Left ventricle myocardium superior (tissue), 1 donor: ENCODE measurements at places on chromosomes 4 and X.

DNA sequence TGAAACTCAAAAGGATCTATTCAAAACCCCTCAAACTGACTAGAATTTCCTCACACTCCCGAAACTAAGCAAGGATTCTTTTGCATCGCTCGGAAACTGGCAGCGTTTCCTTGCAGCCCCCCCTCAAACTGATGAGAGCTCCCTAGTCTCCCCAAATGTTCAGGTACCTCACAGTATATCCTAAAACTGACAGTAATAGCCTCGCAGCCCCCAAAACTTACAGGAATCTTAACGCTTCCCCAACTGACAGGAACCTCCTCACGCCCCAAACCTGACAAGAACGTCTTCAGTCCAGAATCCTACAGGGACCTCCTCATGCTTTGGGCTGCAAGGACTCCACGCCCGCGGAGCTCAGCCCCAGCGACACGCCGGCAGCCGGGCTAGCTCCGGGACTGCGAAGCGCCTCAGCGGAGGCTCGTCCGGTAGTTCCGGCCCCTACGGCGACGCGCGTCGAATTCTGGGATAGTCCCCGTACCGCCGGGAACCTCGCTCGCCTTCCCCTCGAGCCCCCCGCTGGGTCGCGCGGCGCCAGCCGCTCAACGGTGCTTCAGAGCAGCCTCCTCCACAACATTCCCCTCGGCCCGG, 640 bp downstream of the PHF8 start:
- DNase-seq: no peak

DNA sequence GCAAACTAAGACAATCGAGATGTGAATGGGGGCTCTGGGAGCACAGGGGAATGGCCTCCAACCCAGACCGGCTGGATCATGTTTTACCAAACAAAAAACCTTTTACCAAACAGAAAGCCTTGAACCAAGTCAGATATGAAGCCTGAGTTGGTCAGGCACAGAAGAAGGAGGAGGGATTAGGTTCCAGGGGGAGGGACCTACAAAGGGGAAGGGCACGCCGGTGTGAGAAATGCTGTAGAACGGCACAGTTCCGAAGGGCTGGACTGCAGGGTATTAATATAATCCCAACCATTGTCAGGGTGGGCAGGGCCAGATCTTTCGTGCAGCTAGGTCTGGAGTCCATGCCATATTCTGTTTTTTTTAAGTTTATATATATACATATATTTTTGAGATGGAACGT, 52.9 kb upstream of the NYX start:
- no peak for DNase-seq

- DNase-seq: no peak
Observed at GRCh38 chrX:107123750-107124149, 5.1 kb upstream of the RBM41 start.

GRCh38 chrX:1885116-1885515, 270.3 kb downstream of the ASMT start:
- no peak for DNase-seq

- DNase-seq: no peak
Observed at GRCh38 chr4:185540487-185541120, 5.3 kb upstream of the PDLIM3 start.

DNA sequence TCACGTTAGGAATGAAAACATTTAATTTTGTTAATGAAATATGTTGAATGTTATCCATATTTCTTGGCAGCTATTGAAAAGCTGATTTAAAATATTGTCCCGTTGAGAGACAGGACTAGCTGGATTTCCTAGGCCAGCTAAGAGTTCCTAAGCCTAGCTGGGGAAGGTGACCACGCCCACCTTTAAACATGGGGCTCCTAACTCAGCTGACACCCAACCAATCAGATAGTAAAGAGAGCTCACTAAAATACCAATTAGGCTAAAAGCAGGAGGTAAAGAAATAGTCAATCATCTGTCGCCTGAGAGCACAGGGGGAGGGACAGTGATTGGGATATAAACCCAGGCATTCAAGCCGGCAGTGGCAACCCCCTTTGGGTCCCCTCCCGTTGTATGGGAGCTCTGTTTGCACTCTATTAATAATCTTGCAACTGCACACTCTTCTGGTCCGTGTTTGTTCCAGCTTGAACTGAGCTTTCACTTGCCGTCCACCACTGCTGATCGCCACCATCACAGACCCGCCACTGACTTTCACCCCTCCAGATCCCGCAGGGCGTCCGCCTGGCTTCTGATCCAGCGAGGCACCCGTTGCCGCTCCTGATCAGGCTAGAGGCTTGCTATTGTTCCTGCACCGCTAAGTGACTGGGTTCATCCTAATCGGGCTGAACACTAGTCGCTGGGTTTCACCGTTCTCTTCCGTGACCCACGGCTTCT, 308.9 kb downstream of the GLUD2 start:
- DNase-seq: no peak

- peak; percentile 50 for DNase-seq
Observed at GRCh38 chr4:174086829-174087799, 196.4 kb downstream of the FBXO8 start.

- no peak for DNase-seq
Observed at GRCh38 chr4:165915215-165915614, 42.2 kb downstream of the TLL1 start.

GRCh38 chr4:164648849-164649212, 105.1 kb upstream of the SMIM31 start:
- no peak for DNase-seq
